ENCODE measurements at places on chromosomes 6 and 20.

GRCh38 chr6:82006027-82006738, 241.4 kb downstream of the IBTK start:
- DNase-seq, result no peak

DNA sequence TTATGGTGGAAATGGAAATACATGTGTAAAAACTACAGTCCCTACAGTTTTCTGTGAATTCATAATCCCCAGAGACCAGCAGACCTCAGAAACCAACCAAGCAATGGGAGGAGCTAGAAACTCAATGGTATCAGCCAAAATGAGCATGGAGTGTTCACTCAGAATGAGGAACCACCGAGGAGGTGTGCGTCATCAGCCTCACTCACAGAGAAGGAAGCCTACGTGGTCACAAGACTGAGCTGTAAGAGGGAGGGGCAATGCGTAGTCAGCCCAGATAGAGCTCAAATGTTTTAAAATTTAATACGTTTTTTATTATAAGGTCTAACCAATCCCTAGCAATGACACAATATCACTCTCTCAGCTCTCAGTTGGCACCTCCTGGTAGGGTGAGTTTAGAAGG, 17.4 kb downstream of the MYLK4 start:
- DNase-seq, result no peak

GRCh38 chr20:8133310-8133768, 1.3 kb downstream of the PLCB1 start:
- no peak for DNase-seq

DNA sequence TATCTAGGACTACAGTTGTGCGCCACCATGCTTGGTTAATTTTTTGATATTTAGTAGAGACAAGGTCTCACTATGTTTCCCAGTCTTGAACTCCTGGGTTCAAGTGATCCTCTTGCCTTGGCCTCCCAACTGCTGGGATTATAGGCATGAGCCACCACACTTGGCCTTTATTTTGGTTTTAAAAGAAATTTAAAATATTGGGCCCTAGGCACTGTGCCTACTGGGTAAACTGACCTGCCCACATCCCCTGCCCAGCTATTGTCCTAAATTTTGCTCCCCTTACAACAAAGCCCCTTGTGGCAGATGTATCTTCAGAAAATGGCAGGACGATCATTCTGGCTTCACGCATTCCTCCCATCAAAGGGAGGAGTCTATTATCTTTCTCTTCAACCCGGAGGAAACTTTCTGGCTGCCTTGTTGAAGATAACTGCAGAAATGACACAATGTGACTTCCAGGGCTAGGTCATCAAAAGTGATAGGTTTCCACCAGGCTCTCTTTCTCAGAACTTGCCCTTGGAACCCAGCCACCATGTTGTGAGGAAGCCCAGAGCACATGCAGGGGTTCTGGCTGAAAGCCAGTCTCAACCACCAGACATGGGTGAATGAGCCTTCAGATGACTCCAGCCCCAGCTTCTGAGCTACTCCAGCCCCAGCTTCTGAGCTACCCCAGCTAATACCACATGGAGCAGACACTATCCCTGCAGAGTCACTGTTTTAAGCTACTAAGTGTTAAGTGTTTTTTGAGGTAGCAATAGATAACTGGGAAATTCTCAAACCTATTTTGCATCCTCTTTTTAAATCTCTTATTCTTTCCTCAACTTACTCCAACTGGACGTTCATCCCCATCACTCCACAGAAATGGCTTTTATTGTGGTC, 4.6 kb upstream of the GUCA1B start:
- no peak for DNase-seq

DNA sequence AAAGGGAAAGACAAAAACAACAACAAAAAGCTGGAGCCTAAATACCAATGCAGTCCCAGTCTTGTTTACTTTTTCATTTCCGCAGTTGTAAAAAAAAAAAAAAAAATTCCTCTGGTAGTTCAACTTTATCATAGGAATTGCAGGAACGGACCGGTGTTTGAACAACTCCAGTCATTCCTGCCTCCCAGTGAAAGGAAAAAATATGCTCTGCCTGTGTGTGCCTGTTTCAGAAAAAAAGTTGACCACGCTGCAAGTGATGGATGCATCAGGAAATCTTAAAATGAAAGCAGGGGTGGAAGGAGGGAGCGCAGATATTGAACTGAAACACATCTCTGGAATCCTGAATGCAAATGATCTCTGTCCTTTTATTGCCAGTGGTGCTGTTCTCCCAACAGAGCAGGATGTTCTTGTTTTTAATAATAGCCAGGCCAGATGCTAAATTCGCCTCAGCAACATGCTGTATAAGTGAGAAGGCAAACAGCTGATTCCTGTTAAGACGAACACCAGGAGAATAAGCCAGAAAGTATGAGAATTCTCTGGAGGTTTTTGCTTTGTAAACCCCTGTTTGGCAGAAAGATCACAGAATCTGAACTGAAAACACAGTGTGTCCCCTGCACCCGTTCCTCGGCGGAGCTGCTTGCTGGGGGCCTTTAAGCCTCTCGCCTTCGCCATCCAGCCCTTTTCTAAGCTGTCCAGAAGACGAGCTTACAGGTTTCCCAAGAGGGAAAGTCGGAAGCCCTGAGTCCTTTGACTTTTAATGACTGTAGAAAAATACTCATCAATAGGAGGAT, 178.4 kb upstream of the SUPT3H start:
- no peak for DNase-seq

DNA sequence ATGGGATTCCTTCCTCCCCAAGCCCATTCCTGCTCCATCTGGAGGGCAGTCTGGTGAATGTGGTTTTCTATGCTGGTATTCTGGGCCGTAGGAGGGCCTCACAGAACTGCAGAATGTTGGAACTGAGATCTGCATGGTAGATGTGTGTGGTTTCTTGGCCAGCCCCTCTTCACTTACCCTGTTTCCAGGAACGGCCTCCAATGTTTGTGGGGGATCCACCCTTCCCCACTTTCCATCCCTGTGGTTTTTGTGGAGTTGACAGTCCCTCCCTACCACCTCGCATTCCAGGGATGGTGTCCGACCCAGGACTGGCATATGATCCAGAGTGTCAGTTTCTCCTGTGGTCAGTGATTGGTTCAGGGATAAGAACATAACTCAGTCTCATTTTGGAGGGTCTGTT, 26.7 kb upstream of the TMEM14A start:
- no peak for DNase-seq

DNA sequence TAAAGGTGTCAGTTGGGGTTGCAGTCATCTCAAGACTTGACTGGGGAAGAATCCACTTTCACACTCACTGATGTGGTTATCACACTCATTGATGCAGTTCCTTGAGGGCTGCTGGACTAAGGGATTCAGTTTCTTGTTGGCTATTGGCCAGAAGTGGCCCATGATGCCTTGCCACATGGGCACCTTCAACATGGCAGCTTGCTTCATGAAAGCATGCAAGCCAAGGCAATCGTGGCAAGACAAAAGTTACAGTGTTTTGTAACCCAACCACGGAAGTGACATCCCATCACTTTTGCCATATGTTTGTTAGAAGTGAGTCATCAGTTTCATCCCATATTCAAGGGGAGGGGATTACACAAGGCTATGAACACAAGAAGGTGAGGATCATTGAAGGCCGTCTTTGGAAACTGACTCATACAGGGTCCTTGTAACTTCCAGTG, 3.8 kb upstream of the RANBP9 start:
- no peak for DNase-seq

DNA sequence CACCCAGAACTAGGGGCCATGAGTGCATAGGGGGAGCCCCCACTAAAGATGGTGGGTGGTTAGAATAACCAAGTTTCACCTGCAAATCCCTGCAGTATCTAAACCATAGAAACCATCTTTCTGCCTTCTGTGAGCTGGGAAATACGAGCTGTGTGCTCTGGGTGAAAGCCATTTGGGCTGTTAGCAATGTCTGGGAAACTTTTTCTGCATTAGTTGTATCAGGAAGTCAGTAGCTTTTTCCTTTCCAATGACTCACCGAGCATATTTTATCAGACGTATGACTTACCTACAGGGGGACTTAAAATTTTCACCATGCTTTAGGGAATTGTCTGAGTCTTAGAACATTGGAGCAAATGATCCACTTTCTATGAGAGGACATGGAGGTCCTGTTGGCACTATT, 584.0 kb downstream of the QKI start:
- DNase-seq, result no peak

GRCh38 chr20:19531446-19531845, 226.6 kb upstream of the RIN2 start:
- no peak for DNase-seq

- DNase-seq, result no peak
Observed at GRCh38 chr6:23137611-23138010, 568.2 kb downstream of the HDGFL1 start.

- no peak for DNase-seq
Observed at GRCh38 chr6:30497714-30498113, 8.4 kb downstream of the HLA-E start.

GRCh38 chr20:19734811-19735210, 23.2 kb upstream of the RIN2 start:
- DNase-seq, result no peak

DNA sequence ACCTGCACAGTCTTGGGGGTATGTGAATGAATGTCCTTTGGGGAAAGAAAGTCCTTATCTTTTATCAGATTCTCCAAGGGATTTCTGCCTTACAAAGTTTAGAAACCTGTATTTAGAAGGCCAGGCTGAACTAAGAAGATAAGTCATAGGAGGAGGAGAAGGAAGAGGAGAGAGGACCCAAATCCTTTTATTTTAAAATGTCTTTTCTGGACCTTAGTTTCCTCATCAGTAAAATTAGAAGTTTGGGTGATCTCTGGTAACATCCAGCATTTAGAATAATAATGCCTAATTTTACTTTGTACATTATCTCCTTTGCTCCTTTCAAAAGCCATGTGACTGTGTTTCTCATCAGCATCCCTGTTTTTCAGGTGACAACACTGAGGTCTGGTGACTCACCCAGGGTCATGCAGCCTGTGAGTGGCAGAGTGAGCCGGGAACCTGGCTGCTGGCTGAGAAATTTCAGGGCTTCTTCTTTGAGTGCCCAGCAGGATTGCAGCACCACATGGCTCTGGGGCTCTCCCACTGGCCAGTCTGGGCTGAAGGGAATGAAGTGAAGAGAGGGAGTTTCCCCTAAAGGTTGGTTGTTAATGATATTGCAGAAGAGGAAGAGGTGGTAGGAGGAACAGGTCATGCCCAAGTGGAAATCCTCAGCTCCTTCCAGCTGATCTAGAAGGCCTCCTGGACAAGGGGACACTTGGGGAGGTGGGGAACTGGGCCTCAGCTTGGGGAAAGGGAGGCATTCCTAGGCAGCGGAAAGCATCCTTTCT, 34.0 kb downstream of the VEGFA start:
- DNase-seq, result no peak

DNA sequence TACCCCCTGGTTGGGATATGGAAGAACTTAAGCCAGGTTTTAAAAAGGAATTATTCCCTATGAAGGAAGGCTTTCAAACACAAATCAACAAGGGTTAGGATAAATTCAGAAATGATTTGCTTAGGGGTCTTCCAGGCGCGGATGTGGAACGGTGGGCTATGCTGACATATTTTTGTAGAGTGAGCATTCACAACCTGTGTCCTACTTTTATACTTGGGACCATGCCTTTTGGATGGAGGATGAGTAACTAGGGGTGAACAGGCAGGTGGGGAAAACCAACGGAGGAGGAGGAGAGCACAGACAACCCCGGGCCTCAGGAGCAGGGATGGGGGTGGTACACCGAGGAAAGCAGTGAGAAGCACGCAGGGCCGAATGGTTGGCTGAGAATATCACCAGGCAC, 5.9 kb downstream of the MYLK4 start:
- no peak for DNase-seq

- no peak for DNase-seq
Observed at GRCh38 chr6:1290086-1290485, 21.8 kb upstream of the FOXQ1 start.
